ENCODE measurements at places on chromosomes 2 and 18.

GRCh38 chr18:13568443-13569392 lies 157.6 kb downstream of the FAM210A start:
- DNase-seq = no peak

DNA sequence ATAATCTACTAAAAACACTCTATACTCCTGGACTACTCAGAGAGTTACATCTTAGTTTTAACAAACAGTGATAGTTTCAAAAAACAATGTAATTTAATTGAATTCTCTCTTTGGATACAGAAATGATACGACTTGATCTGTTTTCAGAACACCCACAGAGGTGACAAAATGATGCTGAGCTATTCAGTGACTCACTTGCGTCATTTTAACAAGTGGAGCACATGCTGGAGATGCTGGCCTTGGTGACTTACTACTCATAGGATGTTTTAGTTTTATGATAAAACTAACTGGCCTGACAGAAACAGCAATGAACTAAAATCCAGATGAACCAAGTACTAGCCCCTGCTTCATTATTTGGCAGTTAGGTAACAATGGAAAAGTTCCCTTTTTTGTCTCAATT lies 101.3 kb upstream of the ITGB6 start:
- DNase-seq = no peak

GRCh38 chr18:13520306-13520705 lies 206.1 kb downstream of the FAM210A start:
- DNase-seq = no peak

DNA sequence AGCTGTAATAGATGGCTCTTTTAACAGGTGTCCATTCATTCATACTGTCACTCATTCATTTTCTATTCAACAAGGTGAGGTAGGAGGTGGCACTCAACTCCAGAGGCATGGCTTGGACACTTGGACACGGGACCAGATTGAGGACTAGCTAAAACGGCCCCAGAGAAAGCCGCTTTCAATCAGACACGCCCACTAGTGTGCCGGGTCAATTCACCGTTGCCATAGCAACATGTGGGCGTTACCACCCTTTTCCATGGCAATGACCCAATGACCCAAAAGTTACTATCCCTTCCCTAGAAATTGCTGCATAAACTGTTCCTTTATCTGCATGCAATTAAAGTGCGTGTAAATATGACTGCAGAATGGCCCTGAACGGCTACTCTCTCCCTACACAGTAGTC lies 49.2 kb upstream of the LGALSL start:
- no peak for DNase-seq

GRCh38 chr2:42791606-42792005 lies 777 bp downstream of the HAAO start:
- DNase-seq = no peak

DNA sequence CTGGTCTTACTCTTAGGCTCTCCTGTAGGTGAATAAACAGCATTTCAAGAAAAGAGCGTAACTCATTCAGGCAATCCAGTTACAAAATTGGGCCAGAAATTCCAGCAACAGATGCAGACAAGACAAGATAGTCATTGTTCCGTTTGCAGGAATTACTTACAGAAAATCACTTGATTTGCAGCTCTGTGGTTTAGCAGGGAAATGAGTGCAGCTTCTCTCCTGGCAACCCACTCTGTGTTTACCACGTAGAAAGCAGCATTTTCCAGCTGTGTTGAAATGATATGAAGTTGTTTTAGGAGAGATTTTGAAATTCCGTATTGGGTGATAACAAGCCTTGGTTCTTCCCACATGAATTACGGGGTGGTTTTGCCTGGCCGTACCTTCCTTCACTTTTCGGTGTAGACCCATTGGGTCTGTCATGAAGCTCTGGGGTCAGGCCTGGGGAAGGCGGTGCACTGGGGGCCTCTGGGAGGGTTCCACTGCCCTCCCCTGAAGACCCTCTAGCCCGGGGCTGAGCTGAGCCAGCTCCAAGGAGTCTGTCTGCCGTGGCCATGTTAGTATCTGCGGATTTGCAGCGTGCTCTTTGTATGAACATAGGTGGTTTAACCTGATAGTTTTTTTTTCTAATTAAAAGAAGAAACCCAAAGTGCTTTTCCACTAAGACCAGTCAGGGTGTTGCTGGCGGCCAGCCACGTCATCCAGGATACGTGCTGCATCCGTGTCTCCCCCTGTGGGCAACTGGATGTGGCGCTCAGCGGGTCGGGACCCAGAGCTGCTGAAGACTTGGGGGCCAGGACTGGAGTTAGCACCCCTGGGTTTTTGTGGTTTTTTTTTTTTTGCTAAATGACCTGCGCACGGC lies 58.9 kb upstream of the KCNG2 start:
- DNase-seq = peak; percentile 85

GRCh38 chr18:5604778-5605177 lies 61.0 kb upstream of the EPB41L3 start:
- no peak for DNase-seq

DNA sequence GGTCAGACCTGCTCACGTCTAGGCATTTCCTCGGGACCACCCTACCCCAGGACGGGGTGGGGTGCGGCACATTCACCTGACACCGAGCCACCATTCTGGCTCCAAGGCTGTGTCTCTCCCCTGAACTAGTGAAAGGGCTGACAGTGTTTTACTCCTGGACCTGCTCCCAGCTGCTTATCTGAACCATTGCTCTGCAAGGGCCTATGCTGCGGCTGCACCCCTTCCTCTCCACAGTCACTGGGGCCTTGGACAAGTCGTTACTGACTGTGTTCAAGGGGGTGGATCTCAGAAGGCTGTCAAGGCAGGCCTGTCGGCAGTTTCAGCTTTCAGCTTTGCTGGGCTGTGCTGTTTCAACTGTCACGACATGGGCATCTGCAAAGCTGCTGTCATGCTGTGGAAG lies 11.7 kb downstream of the CREG2 start:
- no peak for DNase-seq

- DNase-seq = no peak
These were observed 12.8 kb upstream of the ZNF532 start for GRCh38 chr18:58851856-58852255.

Data from pons (tissue), 1 donor.